Inflammatory macrophage treated with lipopolysaccharide for 1 hour (primary cell): ENCODE measurements at places on chromosomes 4 and X.

DNA sequence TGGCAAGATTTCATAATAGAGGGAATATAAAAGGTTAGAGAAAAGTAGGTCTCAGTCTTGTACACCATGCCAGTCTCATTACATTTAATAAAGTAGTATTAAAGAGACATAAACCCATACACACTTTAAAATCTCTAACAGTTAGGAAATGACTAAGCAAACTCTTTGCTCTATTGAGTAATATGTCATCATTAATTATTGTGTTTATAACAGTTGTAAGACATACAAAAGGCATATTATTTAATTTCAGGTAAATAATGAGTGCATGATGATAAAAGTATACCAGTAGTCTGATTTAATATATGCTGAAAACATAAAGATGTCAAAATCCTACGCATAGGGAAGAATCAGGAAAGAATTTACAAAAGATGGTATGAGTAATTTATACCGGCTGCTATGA lies 31.0 kb upstream of the FGG start:
- DNase-seq = no peak

DNA sequence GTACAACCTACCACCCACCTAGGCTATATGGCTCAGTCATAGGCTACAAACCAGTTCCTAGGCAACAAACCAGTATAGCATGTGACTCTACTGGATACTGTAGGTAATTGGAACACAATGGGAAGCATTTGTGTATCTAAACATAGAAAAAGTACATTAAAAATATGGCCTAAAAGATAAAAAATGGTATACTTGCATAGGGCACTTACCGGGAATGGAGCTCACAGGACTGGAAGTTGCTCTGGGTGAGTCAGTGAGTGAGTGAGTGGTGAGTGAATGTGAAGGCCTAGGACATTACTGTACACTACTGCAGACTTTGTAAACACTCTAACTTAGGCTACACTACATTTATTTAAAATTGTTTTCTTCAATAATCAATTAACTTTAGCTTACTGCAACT lies 139.2 kb upstream of the RBPJ start:
- DNase-seq = no peak

DNA sequence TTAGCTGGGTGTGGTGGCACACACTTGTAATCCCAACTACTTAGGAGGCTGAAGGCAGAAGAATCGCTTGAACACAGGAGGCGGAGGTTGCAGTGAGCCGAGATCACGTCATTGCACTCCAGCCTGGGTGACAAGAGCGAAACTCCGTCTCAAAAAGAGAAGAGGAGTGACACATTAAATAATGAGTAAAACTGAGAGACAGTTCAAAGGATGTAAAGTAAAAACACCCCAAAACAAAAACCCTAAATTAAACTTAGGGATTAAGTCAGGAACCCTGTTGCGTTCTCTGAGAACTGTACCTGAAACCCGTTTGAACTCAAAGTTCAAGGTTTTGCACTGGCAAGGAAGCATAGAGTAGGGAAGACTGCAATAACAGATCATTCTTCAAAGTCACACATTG lies 141.7 kb downstream of the BRWD3 start:
- no peak for DNase-seq

- DNase-seq = no peak
Observed at GRCh38 chr4:1985294-1985693, 23.5 kb downstream of the NELFA start.

DNA sequence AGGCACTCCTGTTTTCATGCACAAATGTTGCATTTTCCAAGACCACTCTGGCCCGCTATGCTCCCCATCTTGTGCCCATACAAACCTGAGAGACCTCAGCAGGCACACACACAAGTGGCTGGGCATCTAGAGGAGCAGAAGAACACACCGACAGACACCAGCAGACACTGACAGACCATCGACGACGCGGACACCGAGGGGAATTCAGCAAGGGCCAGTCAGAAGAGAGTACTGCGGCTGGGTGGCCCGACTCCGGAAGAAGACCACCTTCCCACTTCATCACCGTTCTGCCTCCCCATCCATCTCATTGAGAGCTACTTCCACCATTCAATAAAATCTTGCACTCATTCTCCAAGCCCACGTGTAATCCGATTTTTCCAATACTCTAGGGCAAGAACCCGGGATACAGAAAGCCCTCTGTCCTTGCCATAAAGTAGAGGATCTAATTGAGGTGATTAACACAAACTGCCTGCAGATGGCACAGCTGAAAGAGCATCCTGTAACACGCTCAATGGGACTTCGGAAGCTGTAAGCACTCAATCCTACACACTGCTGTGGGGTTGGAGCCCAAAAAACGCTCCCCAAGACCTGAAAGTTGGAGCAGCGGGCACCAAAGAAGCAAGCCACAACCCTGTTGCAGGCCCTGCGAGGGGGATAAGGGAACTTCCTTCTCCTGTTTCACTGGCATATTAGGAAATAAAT lies 780.9 kb downstream of the ARAP2 start:
- DNase-seq = no peak

DNA sequence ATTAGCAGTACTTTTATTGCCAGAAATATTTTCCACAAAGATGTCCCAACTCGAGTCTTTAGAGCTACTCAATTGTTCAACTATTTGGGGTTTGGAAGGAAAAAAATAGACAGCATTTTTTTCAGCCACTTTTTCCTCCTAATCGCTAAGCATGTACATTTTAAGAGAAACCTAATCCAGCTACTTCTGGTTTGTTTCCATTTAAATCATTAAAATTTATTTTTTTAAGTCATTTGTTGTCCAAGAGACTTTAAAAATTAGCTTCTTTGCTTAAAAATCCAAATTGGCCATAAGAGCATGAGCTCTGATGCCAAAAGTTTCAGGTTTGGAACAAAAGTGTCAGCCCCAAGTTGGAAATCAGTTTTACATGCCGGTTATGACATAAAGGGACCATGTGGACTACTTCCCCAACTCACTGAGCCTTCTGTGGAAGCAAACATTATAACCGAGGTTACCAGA lies 186.3 kb upstream of the INTU start:
- no peak for DNase-seq

GRCh38 chr4:180558427-180558826 lies 1684.8 kb upstream of the TENM3 start:
- no peak for DNase-seq
